Activated CD4-positive, alpha-beta T cell treated with anti-CD3 and anti-CD28 coated beads, Interleukin-2, amount 10 ng/mL, durations not matched to agents 7 days and 5 days (primary cell): ENCODE measurements at places on chromosomes 7 and 10. TPM values are rescaled to one million over a fixed set of nuclear protein-coding genes. Genes with fewer than 3 reads are reported as not detected.

Gene CCDC136
- total RNA-seq = 5.1 TPM

Gene VWC2
- total RNA-seq = not detected

Gene PON2
- 4.2 TPM for total RNA-seq

Gene BICC1
- not detected for total RNA-seq

Gene TMEM196
- not detected for total RNA-seq

Gene GRM3
- not detected for total RNA-seq
